ENCODE measurements at places on chromosomes 7 and 10.

DNA sequence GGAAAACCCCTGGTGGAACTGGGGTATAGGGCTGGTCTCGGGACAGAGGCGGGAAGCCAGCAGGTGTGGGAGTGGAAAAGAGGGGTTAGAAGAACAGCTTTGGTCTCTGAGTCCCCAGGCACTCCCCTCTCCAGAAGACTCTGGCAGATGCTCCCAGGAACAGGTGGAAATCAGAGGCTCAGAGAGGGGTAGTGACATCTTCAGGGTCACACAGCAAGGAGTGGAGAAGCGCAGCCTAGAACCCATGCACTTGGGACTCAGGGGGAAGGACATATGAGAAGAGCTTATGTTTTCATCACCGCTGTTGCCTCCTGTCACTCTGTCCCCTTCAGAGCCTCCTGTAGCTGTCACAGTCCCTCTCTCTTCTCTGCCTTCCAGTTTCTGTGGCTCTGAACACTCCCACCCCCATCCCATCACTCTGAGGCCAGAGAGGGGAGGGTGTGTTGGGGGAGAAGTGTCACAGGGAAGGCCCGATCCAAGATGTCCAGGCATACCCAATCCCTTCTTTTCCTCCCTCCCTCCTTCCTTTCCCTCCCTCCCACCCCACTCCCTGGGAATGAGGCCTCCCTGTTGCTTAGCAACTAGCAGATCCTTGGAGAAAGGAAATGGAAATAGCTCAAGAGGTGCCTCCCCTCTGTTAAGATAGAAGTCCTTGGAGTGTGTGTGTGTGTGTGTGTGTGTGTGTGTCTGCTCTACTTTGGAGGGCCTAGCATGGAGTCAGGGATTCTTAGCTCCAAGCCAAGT lies 32.0 kb downstream of the SRRM3 start:
- DNase-seq, result no peak

GRCh38 chr10:12189426-12189825 lies 6.3 kb downstream of the NUDT5 start:
- DNase-seq, result no peak

DNA sequence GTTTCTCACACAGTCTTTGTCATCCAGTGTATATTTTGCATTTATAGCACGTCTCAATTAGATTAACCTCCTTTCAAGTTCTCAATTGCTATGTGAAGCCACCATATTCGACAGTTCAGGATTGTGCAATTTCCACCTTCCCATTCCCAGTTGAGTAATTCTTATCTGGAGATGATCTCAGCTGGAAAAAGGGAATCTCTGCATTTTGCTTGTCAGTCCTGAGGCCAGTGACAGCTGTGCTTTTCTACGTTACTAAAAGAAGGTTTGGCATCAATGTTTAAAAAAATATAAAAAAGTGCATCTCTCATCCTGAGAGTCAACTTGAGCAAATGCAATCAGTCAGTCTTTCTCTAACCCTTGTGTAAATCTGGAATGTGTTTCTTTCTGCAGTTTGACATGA lies 247.7 kb downstream of the PRKG1 start:
- DNase-seq, result no peak

DNA sequence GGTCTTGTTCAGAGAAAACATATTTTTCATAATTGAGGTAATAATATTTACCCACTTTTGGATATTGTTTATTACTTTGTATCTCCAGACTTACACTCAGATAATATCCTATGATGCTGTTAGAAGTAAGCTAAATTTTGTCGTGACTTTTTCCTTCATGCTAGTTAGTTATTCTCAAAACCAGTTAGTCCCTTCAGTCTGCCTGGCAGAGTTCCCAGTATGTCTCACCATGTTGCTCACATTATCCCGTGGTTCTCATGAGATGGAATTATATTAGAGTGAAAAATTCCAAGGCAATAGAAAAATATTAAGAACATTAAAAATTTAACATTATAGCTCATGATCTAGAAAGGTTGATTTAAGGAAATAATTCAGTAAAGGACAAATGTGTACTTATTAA lies 81.5 kb upstream of the SMIM30 start:
- DNase-seq, result no peak

DNA sequence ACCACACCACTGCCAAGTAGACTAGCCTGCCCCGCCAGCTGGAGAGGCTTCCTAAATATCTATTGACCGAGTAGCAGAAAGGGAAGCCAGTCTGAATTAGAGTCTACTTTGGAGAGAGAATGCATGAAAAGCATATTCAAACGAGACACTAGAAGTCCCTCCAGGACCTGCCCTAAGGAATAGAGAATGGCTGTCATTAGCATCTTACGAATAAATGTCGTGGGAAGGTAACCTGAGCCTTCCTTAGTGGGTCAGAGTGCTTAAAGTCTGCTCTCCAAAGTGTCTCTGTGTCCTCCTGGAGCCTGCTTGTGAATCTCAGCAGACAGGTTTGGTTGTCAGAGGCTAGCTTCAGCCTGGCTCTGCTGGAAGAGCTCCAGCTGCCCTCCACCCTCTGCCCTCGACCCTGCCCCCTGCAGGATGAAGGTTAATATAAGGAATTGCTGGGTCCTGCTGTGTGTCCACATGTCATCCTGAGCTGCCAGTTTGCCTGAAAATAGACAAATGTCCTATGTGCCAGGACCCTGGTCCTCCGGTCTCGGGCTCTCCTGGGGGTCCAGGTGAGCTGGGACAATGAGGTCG lies 33.4 kb downstream of the FAM241B start:
- no peak for DNase-seq

GRCh38 chr7:127718340-127718679 lies 66.3 kb downstream of the SND1 start:
- no peak for DNase-seq

DNA sequence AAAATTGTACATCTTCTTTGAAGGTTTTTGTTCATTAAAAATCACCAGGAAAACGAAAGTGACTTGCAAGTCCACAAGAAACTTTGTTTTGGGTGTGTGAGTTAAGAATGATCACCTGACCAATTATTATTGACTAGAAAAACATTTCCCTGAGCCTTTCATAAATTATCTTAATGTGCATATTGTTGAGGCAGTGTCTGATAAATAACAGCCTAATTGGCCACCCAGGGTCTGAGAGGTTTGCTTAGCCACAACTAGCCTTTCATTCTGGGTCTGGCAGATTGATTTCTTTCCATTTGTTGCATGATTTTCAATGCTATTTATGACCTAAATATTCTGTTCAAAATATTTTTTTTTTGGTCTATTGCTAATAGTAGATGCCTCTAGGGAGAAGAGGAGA lies 152.8 kb downstream of the AUTS2 start:
- DNase-seq, result no peak

- peak; percentile 52 for DNase-seq
Measured at GRCh38 chr10:110357252-110357780, 52.6 kb upstream of the SMNDC1 start.

DNA sequence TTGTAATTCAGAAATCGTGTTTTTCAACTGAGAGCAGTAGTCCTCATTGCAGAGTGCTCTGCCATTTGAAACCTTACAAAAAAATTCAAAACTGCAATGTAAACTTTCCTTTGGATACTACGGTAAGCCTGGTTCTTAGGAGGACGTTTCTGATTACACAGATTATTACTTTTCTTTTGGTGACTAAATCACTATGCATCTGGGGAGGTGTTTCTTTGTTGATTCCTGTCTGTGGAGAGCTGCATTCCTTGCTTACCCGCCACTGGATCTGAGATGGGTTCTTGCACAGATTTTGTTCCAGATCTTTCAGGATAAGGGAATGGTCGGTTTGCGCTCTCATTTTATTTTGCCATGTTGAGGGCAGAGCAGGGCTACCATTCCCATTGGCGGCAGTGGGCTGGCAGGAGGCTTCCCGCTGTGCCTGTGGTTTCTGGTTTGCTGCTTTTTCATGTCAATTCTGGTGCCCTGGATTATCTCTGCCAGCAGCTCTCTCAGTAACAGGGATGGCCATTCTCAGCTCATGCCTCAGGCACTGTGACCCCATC lies 485.1 kb downstream of the GLRX3 start:
- no peak for DNase-seq

DNA sequence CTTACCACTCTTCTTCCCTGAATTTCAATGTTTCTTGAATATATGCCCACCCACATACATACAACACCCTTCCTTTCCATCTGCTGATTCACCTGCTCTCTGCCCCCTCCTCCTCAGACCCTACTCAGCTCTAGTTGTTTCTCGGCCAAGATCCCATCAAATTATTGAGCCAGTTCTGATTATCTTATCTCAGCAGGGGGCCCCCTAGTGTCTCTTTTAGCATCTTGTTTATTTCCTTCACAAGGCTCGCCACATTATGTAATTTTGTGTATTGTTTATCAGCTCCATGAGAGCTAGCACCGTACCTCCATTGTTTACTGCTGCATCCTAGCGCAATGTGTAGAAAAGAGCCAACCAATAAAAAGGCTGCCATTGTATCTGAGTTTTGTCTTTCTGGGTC lies 71.9 kb downstream of the FAM13C start:
- DNase-seq, result no peak

- no peak for DNase-seq
Measured at GRCh38 chr10:30200017-30200415, 140.6 kb upstream of the JCAD start.

DNA sequence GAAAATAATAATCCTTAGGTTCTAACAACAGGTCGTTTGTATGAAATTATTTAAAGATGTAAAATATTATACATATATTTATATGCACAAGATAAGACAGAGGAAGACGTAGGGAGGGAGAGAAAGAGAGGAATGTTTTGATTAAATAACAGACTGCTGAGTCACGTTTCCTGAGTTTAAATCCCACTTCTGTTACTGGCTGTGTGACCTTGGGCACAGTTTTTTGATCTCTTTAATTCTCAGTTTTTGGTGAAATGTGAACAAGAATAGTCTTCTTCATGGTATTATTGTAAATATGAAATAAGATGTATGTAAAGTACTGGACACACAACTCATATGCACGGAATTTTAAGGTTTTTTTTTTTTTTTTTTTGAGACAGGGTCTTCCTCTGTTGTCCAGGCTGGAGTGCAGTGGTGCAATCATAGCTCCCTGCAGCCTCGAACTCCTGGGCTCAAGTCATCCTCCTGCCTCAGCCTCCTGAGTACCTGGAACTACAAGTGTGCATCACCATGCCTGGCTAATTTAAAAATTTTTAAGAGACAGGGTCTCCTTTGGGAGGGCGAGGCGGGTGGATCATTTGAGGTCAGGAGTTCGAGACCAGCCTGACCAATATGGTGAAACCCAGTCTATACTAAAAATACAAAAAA lies 42.6 kb downstream of the BAMBI start:
- DNase-seq, result no peak

DNA sequence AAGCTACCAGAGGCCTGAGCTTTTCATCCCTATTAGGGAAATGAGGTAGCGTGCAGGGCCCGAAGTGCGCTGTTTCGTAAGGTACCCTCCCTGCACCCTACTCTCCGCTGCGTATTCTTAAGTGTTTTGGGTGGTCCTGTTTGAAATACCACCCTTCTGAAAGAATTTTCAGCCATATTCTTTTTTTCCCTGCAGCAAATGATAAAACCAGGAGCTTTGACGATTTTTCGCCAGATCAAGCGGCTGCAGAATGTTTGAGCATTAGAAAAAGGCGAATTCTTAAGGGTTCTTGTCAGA lies 1.2 kb downstream of the RSBN1L start:
- no peak for DNase-seq

DNA sequence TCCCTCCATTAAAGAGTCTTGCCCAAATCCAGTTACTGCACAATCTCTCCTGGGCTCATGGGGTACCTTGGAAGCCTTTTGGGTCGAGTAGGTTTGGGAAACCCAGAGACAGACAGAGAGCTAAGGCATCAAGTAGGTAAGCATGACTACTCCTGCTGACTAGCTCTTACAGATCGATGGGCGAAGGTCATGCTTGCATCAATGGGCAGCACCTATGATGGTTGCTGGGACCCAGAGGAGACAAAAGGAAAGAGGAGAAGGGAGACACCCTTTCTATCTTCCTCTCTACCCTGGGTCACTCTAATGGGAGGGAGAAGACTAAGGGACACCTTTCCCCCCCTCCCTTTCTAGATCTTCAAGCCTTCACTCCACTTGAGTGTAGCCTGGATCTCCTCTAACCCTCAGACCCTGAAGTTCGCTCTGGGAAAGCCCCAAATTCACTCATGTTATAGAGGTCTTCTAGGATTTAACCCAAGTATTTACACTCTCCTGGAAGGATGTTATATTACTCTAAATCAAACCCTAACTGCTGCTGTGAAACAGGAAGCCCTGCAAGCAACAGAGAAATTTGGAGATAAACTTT lies 31.6 kb upstream of the ZNF746 start:
- DNase-seq, result no peak

- no peak for DNase-seq
Measured at GRCh38 chr10:78171633-78172400, 138.2 kb downstream of the RPS24 start.

DNA sequence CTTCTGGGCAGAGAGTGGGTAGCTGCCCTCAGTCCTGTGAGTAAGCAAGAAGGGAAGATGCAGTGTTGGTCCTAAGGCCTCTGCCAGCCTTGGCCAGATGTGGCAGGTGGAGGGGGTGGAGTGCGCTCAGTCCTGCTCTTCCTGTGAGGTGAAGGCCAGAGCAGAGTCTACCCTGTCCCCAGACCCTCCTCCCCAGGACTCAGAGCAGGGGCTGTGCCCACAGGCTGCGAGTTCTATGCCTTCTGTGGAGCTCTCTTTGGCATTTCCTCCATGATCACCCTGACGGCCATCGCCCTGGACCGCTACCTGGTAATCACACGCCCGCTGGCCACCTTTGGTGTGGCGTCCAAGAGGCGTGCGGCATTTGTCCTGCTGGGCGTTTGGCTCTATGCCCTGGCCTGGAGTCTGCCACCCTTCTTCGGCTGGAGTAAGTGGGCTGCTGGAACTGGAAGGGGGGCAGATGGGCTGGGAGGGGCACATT lies 4.0 kb downstream of the OPN4 start:
- no peak for DNase-seq

GRCh38 chr7:8175929-8176369 lies 86.0 kb downstream of the ICA1 start:
- no peak for DNase-seq

DNA sequence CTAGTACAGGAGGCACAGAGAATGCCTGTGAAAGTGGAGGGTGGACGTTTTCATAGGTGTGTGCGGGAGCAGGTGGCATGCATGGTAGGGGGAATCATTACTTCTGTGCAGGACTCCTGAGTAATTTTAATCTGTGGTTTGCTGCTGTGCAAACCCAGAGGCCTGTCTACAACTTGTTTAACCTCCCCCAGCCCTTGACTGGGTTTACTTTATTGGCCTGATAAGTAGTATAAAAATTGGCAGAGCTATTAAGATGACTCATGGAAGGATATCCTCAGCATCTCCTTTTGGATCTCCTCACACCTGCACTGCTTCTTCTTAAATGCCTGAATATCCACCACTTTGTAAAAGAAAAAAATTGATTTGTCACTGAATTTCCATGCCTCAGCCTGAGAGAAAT lies 104.8 kb downstream of the AUTS2 start:
- no peak for DNase-seq

DNA sequence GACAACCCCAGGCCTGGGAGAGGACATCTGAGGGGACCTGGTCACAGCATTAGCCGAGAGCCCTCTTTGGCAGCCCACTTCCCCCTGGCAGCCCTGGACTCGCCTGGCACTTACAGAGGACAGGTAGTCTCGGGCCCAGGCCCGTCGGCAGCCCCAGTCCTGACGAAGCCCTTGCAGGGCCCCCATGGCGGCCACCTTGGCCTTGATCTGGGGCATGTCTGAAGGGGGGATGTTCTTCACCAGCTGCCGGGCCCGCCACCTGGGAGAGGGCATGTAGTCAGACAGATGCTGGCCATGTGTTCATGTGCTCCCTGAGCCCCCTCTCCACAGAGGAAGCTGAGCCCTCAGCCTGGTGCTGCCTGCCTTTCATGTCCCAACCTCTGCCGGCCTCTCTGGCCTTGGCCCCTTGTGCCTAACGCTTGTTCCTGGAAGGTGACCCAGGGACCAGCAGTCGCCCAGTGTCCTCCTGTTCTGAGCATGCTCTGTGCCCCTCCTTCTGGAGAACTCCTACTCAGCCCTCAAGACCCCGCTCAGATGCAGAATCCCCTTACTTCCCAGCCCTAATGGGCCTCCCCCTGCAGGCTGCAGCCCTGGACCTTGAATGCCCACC lies 13.9 kb downstream of the MYO1G start:
- DNase-seq, result no peak

All from stimulated activated CD4-positive, alpha-beta T cell treated with anti-CD3 and anti-CD28 coated beads, Interleukin-15, amount 100 ng/mL, for 1 hour (primary cell).